ENCODE measurements at places on chromosomes 12 and 14. TPM values are rescaled to one million over a fixed set of nuclear protein-coding genes. Genes with fewer than 3 reads are reported as not detected.

- no peaks in the 10 kb centered on the region for H3K36me3 ChIP-seq
- H3K27me3 ChIP-seq = no peaks in the 10 kb centered on the region
- no peaks in the 10 kb centered on the region for H3K4me1 ChIP-seq
- H3K27ac ChIP-seq = no peak overlapping the region
- no peak for DNase-seq
- H3K4me3 ChIP-seq = no peak overlapping the region
Observed at GRCh38 chr12:75087654-75088053, 122.0 kb downstream of the KCNC2 start.

DNA sequence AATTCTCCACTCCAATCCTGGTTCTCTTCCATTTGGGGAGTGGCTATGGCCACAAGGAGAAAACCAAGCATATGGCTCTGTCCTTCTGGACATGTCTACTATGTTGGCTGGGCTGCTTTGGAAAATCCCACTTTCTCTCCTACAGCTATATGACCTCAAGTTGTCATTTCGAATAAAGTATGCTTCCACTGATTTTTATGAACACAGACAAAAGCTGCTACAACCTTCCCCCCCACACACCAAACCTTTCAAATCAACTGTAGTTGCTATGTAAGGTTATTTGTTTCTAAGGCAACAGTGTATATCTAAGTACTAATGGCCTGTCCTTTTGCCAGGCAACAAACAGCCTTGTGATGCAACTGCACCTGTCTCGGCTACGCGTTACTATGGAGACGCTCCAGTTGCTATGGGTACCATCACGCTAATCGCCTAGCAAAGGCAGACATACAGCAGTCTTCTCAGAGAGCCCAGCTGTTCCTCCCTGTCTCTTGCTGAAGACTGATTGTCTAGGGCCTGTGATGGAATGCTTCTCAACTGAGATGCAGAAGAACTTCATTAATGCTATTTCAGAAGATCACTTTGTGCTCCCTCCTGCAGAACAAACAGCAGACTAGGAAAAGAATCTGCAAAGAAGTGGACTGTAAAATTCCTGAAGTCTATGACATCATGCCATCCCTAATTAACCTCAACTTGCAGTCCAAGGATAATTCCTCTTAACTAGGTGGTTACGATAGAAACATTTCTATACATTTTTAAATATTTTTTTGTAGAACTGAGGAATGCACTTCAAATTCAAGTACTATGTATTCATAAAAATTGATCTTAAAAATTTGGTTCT is 67.6 kb downstream of the FOXN3 start:
- peak; percentile 67 for DNase-seq
- no peaks in the 10 kb centered on the region for H3K27me3 ChIP-seq
- no peak overlapping the region for H3K27ac ChIP-seq
- H3K4me1 ChIP-seq = peaks cover 37% of the 10 kb centered on the region

DNA sequence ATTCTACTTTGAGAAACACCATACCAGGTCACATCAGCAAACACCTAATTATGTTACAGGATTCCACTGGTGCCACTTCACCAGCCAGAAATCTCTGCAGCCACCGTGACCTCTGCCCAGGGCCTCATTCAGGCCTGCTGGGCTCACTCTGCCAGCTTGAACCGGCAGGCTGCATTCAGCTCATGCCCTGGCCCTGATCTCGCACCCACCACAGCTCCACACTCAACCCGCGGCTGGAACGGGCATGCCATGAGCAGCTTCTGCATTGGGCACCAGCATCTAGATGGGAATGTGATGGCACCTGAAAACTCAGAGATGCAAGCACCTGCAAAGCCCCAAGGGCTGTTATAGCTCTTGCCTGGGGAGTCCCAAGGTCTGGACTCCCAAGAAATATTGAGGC is 168.7 kb downstream of the DPY19L2 start:
- no peak for DNase-seq
- H3K27ac ChIP-seq = no peak overlapping the region
- H3K27me3 ChIP-seq = no peaks in the 10 kb centered on the region

- no peaks in the 10 kb centered on the region for H3K4me1 ChIP-seq
- DNase-seq = no peak
- no peak overlapping the region for H3K4me3 ChIP-seq
- no peaks in the 10 kb centered on the region for H3K36me3 ChIP-seq
- peaks cover 4% of the 10 kb centered on the region for H3K27me3 ChIP-seq
Observed at GRCh38 chr12:89775063-89775985, 66.7 kb upstream of the ATP2B1 start.

DNA sequence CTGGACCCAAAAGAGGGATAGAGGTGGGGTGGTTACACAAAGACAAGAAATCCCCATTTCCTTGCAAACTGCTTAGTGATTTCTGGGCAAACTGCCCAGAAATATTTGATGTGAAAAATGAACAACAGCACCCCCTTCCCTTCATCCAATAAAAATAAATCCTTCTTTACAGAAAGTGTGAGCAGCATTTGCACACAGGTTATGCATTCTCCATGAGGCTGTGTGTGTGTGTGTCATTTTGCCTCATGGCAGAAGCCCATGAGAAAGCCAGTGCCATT is 17.2 kb upstream of the NRXN3 start:
- H3K4me3 ChIP-seq = no peak overlapping the region
- DNase-seq = no peak
- no peaks in the 10 kb centered on the region for H3K36me3 ChIP-seq
- H3K27me3 ChIP-seq = no peaks in the 10 kb centered on the region
- H3K4me1 ChIP-seq = no peaks in the 10 kb centered on the region

DNA sequence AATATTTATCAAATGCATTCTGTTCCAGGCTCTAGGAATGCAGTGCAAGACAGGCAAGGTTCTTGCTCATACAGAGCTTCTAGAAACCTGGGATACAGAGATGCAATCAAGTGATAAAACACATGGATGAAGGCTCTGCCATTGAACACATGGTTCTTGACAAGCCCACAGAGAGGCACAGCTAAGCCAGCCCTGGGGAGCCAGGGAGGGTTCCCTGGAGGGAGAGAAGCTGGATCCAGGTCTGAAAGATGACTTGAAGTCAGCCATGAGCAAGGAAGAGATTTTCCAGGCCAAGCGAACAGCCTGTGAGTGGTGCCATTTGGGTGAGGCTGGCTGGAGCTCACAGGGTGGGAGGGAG is 66.2 kb downstream of the IRF2BPL start:
- peak overlapping the region; percentile 97 for H3K27ac ChIP-seq
- H3K4me3 ChIP-seq = peak overlapping the region; percentile 78
- H3K27me3 ChIP-seq = peaks cover 4% of the 10 kb centered on the region
- no peak for DNase-seq
- H3K4me1 ChIP-seq = peaks cover 81% of the 10 kb centered on the region
- peaks cover 3% of the 10 kb centered on the region for H3K36me3 ChIP-seq

DNA sequence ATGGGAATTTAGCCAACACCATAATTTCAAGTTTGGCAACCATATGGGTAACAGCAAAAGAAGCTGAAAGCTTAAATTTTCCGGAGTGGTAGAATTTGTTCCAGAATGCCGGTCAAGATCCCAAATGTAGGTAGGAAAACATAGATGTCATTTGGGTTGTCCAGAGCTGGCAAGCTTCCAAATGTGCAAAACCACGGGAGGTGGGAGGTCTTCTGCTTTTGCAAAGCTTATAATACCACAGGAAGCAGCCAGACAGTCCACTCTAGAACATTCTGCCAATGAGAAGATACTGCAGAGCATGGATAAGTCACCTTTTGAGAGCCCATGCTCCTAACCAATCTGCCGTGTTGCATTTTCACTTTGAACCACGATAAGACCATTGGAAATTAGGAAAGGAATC is 26.4 kb upstream of the BATF start:
- DNase-seq = no peak
- no peaks in the 10 kb centered on the region for H3K36me3 ChIP-seq
- H3K27me3 ChIP-seq = no peaks in the 10 kb centered on the region
- peak overlapping the region; percentile 90 for H3K27ac ChIP-seq

- no peak for DNase-seq
- H3K27ac ChIP-seq = no peak overlapping the region
- no peaks in the 10 kb centered on the region for H3K4me1 ChIP-seq
- no peak overlapping the region for H3K4me3 ChIP-seq
Observed at GRCh38 chr12:10075451-10075850, 23.3 kb downstream of the CLEC1A start.

- no peak overlapping the region for H3K4me3 ChIP-seq
- peak; percentile 90 for DNase-seq
- H3K27ac ChIP-seq = no peak overlapping the region
- peaks cover 7% of the 10 kb centered on the region for H3K36me3 ChIP-seq
- H3K27me3 ChIP-seq = no peaks in the 10 kb centered on the region
- no peaks in the 10 kb centered on the region for H3K4me1 ChIP-seq
Observed at GRCh38 chr14:105448706-105449111, 25.9 kb upstream of the CRIP2 start.

- DNase-seq = no peak
- H3K27me3 ChIP-seq = no peaks in the 10 kb centered on the region
- peaks cover 2% of the 10 kb centered on the region for H3K4me1 ChIP-seq
Observed at GRCh38 chr14:92982956-92983355, 60.0 kb downstream of the CHGA start.

DNA sequence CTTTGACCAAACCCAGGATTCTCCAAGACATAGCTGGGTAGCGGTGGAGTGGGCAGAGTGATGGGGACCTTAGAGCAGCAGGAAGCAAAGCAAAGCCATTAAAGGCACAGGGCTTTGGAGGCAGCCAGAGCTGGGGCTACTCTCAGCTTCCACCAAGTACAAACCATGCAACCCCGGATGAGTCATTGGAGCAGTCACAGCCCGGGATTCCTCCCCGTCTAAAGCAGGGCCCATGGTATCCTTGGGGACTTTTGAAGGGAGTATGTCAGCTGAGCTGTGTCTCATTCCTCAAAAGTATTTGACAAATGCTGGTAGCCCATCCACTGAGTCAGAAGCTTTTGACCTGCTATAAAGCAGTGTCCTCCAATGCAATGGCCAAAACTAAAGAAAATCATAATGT is 9.7 kb upstream of the IFI27 start:
- H3K27me3 ChIP-seq = no peaks in the 10 kb centered on the region
- no peak for DNase-seq
- H3K27ac ChIP-seq = no peak overlapping the region
- no peak overlapping the region for H3K4me3 ChIP-seq
- peaks cover 4% of the 10 kb centered on the region for H3K36me3 ChIP-seq

- H3K27ac ChIP-seq = peak overlapping the region; percentile 97
- H3K4me3 ChIP-seq = peak overlapping the region; percentile 94
- H3K4me1 ChIP-seq = peaks cover 52% of the 10 kb centered on the region
- no peak for DNase-seq
Observed at GRCh38 chr12:93440043-93440835, 1.5 kb downstream of the UBE2N start.

DNA sequence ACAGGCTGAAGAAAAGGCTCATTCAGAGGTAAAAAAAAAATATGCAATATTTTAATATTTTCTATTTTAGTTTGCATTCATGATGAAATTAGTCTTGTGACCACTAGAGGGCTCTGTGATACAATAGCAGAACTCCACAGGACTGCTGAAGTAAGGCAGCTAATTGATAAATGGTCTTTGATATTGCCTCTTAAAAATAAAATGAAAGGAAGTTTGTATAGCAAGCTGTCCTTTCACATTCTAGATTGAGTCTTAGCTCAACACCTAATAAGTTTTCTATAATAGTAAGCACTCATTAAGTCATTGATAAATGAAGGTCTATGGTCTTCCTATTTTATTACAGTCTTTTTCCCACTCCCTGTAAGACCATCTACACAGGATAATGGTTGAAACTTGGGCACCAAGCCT is 315.7 kb downstream of the NAV3 start:
- DNase-seq = no peak
- no peaks in the 10 kb centered on the region for H3K4me1 ChIP-seq
- no peak overlapping the region for H3K4me3 ChIP-seq
- no peaks in the 10 kb centered on the region for H3K27me3 ChIP-seq

- DNase-seq = peak; percentile 65
- no peak overlapping the region for H3K4me3 ChIP-seq
- peaks cover 4% of the 10 kb centered on the region for H3K4me1 ChIP-seq
- H3K36me3 ChIP-seq = peaks cover 35% of the 10 kb centered on the region
- H3K27me3 ChIP-seq = no peaks in the 10 kb centered on the region
Observed at GRCh38 chr12:115998119-115998633, 279.3 kb downstream of the MED13L start.

- no peaks in the 10 kb centered on the region for H3K27me3 ChIP-seq
- H3K27ac ChIP-seq = no peak overlapping the region
- DNase-seq = no peak
- peaks cover 31% of the 10 kb centered on the region for H3K36me3 ChIP-seq
- peaks cover 53% of the 10 kb centered on the region for H3K4me1 ChIP-seq
- H3K4me3 ChIP-seq = peak overlapping the region; percentile 37
Observed at GRCh38 chr14:71592361-71592760, 339.9 kb upstream of the RGS6 start.

DNA sequence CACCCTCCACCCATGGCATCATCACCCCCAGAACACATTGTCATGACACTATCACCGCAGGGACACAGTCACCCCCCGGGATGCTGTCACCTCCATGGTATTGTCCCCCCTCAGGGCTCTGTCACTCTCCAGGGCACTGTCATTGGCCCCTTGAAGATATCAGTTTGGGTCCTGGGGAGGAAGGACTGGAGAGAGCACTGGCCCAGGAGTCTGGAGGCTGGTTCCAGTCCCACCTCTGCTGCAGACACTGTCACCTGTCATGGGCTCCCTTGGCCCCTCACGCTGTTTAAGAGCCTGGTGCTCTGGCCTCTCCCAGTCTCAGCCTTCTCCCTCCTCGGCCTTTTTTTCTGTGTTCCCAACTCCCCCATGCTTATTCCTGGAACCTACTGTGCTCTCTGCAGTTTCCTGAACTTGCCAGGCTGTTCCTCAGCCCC is 31.9 kb downstream of the SERPINA3 start:
- no peak overlapping the region for H3K4me3 ChIP-seq
- H3K4me1 ChIP-seq = no peaks in the 10 kb centered on the region
- H3K27ac ChIP-seq = peak overlapping the region; percentile 35
- H3K36me3 ChIP-seq = no peaks in the 10 kb centered on the region

GRCh38 chr12:67509666-67510386 is 138.7 kb upstream of the DYRK2 start:
- H3K4me3 ChIP-seq = no peak overlapping the region
- H3K36me3 ChIP-seq = no peaks in the 10 kb centered on the region
- peaks cover 10% of the 10 kb centered on the region for H3K27me3 ChIP-seq
- H3K27ac ChIP-seq = no peak overlapping the region

GRCh38 chr12:104733717-104734175 is 224.3 kb downstream of the SLC41A2 start:
- no peak overlapping the region for H3K27ac ChIP-seq
- H3K4me3 ChIP-seq = no peak overlapping the region
- no peaks in the 10 kb centered on the region for H3K27me3 ChIP-seq
- peaks cover 6% of the 10 kb centered on the region for H3K36me3 ChIP-seq

Gene DEPDC4
- 1.3 TPM for total RNA-seq

Gene HCAR1
- 6.8 TPM for total RNA-seq

Gene RAB5B
- 40.2 TPM for total RNA-seq

Gene CEBPE
- 0.35 TPM for total RNA-seq

Gene CACNA1C
- 0.07 TPM for total RNA-seq

Gene NGB
- total RNA-seq = not detected

Gene THAP2
- total RNA-seq = 5.7 TPM

Gene VWF
- 0.09 TPM for total RNA-seq

Gene CLEC1A
- total RNA-seq = not detected
